ENCODE measurements at places on chromosomes 3 and 15.

- DNase-seq = no peak
Measured at GRCh38 chr3:45741742-45742460, 52.7 kb downstream of the SACM1L start.

GRCh38 chr15:72065801-72066200, 52.1 kb downstream of the MYO9A start:
- no peak for DNase-seq

- no peak for DNase-seq
Measured at GRCh38 chr3:156806698-156807097, 19.5 kb upstream of the LEKR1 start.

- DNase-seq = no peak
Measured at GRCh38 chr15:23645371-23646164, 2.1 kb downstream of the MAGEL2 start.

- DNase-seq = no peak
Measured at GRCh38 chr15:99476413-99477222, 89.2 kb upstream of the MEF2A start.

- no peak for DNase-seq
Measured at GRCh38 chr3:186818516-186818915, 12.2 kb upstream of the RFC4 start.

DNA sequence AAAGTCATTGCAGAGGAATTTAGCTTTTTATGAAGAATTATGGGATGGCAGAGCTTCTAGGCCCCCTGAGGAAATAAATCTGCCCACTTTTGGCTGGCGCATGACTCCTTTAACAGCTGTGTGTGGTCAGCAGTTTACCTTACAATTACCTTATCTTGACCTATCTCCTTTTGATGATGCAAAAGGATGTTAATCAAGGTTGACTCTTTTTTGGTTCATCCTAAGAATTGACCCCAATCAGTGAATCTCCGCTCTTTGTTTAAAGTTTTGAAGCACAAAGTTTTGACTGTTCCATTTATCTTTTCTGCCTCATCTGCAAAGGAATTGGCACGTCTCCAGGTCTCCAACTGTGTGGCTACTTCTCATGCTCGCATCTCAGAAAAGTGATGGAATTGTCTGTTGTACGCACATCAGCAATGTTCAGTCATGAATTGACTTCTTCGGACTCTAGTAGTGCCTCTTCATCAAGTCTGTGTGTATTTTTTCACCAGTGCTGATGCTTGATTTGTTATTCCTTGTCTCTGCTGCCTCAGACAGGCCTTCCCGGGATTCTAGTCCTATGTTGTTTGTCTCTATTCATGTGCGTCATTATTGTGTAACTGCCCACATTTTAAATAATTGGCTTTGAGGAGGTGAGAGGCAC, 196.2 kb upstream of the CFAP20DC start:
- DNase-seq = no peak

- DNase-seq = no peak
Measured at GRCh38 chr15:95449230-95449628, 881.3 kb upstream of the NR2F2 start.

DNA sequence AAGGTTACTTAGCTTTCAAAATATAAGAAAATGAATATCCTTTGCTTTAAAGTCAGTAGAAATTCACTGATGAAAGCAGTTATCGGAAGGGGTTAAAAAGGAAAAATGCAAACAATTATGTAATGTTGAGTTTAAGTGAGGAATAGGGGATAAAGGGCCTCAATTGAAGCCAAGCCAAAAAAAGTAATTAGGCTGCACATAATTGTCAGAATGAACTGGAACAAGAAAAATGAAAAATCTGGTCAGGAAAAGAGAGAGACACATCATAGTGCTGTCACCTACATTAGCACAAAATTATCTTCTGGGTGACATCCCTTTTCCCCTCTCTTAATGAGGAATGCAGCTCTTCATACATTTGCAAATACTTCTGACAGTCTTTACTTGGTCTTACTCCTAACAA, 48.8 kb upstream of the PIK3R4 start:
- no peak for DNase-seq

DNA sequence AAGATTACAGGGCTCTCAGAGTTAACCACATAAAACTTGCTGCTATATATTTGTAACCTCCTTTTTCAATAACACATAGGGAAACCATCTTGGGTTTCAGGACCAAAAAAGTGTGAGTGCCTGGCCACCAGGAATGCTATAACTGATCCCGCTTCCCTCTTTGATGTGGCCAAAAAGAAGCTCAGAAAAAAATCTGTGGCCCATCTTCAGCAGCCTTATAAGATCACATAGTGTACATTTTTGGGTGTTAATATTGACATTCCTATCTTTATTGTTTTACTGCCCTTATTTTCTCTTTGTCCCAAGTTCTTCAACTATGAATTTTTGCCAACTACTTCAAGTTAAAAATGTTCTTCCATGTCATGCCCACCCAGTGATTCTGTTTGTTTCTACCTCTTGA, 102.8 kb downstream of the LIPC start:
- no peak for DNase-seq

GRCh38 chr3:143753006-143753405, 95.3 kb downstream of the SLC9A9 start:
- no peak for DNase-seq

DNA sequence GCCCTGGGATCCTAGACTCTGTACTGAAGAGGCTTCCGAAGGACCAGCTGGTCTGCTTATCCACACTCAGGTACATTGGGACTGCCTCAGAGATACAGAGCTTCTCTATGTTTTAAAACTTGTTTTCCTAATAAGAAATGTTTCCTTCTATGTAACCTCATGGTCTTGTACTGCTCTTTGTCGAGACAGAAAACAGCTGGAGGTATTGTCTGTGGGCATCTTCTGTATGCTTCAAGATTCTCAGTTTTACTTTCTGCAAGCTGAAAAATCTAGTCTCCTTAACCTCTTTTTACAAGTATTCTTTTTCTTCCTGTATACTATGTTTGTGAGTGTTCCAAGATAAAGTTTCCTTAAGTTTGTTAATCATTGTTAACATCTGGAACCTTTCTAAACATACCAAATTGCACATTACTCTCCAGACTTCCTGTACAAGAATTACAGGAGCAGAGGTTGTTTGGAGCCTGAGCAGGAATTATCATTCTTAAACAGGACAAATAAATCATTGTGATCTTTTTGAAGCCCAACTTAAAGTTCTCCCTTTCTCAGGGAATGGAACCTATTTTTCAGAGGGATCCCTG, 358.3 kb upstream of the CFAP20DC start:
- DNase-seq = no peak

GRCh38 chr15:62124973-62125303, 40.1 kb downstream of the C2CD4B start:
- no peak for DNase-seq

- no peak for DNase-seq
Measured at GRCh38 chr3:127442506-127442905, 148.0 kb downstream of the TPRA1 start.

GRCh38 chr3:157938154-157938779, 168.0 kb downstream of the SHOX2 start:
- no peak for DNase-seq

GRCh38 chr15:100997442-100997841, 78.3 kb downstream of the LRRK1 start:
- DNase-seq = no peak

- DNase-seq = no peak
Measured at GRCh38 chr3:41519746-41520145, 320.4 kb downstream of the CTNNB1 start.

DNA sequence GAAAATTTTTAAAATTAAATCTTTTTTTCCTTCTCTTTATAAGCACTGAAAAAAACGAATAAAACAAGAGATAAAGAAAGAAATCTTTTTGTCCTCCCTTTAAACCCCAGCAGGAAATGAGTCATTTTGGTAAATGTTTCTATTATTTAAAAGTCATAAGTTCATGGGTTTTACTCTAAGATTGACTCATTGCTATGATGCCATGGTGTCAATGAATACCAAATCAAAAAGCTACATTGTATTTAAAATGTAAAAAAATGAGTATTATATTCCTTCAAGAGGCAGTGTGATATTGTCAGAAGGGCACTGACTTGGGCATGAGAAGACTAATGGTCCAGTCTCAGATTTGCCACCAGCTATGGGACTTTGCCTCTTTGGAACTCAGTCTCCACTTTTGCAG, 303.4 kb upstream of the DNAJC19 start:
- DNase-seq = no peak

GRCh38 chr3:17329927-17330326, 412.5 kb downstream of the TBC1D5 start:
- DNase-seq = no peak

GRCh38 chr15:69217381-69217780, 56.9 kb downstream of the GLCE start:
- no peak for DNase-seq

- no peak for DNase-seq
Measured at GRCh38 chr3:172321035-172321434, 127.2 kb downstream of the GHSR start.

- no peak for DNase-seq
Measured at GRCh38 chr3:193030276-193030675, 112.6 kb upstream of the MB21D2 start.

- DNase-seq = no peak
Measured at GRCh38 chr3:65660000-65660598, 378.6 kb downstream of the MAGI1 start.

- no peak for DNase-seq
Measured at GRCh38 chr3:174477491-174477890, 381.6 kb upstream of the NAALADL2 start.

GRCh38 chr3:10505791-10506585, 602 bp upstream of the ATP2B2 start:
- no peak for DNase-seq

DNA sequence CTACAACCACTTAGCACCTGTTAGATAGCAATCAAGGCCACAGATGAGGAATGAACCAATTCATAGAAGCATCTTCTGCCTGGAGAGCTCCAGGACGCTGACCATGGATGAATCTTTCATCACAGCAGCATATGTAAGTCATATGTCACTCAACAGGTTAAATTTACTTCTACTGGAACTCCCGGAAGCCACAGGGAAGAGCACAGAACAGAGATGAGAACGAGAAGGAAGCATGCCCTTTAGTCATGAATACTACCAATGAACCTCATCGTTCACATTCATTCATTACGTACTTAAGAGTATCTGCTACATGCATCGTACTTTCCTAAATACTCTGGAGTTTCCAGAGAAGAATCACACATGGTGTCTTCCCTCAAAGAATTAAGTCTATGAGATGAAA, 192.8 kb downstream of the STT3B start:
- DNase-seq = no peak

DNA sequence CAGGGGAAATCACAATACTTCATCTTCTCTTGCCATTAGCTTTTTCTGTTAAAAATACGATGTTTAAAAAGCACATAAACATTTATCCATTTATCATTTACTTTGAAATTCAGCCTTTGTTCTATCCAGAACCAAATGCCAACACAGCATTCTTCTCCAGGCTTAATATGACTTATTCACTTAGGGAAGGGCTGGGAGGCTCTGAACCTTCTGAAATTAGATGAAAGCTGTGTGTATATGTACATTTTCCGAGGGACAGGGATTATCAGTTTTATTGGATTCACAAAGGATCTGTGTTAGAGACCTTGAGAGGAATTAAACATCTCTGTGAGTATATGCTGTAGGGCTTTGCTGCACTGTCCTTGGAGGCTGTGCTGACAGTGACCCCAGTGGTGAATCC, 210.6 kb upstream of the UBE3A start:
- no peak for DNase-seq

GRCh38 chr3:43062564-43063040, 43.3 kb downstream of the POMGNT2 start:
- no peak for DNase-seq

- DNase-seq = no peak
Measured at GRCh38 chr15:31387479-31388118, 61.0 kb downstream of the KLF13 start.

DNA sequence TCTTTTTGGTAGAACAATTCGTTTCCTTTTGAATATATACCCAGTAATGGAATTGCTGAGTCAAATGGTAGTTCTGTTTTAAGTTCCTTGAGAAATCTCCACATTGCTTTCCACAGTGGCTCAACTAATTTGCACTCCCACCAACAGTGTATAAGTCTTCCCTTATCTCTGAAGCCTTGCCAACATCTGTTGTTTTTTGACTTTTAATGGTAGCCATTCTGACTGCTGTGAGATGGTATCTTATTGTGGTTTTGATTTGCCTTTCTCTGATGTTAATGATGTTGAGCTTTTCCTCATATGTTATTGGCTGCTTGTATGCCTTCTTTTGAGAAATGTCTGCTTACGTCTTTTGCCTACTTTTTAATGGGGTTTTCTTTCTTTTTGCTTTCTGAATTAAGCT, 270.6 kb upstream of the MEIS2 start:
- DNase-seq = no peak

All from stimulated activated CD4-positive, alpha-beta T cell treated with anti-CD3 and anti-CD28 coated beads, TNF-alpha, amount 100 ng/mL, for 4 hours (primary cell).